ENCODE measurements at places on chromosomes 5 and 9.

- DNase-seq = peak; percentile 52
Measured at GRCh38 chr9:123642291-123643278, 286.6 kb downstream of the CRB2 start.

- DNase-seq = no peak
Measured at GRCh38 chr9:32577316-32577715, 4.4 kb upstream of the NDUFB6 start.

DNA sequence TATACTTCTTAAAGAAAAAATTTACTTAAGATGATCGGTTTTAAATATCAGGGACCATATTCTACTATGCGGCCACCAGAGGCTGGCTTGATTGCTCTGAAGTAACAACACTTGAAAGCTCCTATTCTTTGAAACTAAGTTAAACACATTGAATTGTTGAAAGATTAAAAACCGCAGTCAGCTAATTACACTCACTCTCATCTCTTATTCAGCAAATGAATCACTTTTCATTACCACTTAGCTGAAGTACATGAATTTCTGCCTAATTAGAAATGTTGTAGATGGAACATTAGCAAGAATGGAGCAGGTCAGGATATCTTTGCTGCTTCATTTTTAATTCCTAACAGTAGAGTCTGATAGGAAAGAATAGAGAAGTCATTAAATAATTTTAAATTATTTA lies 42.3 kb downstream of the LSM11 start:
- no peak for DNase-seq

DNA sequence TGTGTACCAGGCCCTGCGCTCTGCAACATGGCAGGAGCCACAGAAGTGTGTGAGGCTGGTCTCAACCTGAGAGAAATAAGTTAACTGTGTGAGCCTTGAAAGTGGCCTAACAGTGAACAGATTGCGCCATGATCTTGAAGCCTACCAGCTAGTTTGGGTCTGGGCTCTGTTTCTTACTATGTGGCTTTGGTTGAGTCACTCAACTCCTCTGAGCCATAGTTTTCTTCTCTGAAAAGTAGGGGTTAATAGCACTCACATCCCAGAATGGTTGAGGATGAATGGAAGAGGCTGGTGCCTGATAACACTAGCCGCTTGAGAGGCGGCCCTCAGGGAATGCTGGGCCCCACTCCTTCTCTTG lies 121.5 kb downstream of the RGS3 start:
- no peak for DNase-seq

DNA sequence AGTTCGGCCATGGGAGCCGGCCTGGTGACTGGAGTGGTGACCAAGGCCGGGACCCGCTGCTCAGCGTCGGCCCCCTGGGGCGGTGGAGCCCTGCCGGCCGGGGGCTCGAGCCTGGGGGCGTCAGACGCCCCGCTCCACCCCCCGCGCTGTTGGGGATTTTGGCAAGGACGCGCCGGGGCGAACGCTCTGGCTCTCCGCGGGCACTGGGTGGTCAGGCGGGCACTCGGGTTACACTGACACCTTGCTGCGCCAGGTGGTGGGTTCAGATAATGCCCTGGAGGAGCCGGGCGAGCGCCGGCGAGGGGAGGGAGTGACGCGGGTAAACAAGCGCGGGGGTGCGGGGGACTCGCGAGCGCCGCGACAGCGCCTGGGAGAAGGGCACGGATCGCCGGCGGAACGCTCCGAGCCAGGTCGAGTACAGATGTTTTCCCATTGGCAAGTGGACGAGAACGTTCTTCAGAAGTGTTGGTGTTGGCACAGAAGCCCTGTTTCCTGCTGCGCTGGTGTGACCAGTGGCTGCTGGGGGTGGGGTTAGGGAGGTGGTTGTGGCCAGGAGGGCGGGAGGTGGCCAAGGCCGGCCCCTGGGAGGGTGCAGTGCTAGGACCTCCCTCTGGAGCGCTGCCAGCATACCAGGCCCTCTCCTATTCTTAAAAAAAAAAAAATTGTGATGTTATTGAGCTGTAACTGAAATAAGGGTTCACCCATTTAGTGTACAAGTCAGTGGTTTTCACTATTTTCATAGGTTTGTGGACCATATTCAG lies 773 bp downstream of the SQSTM1 start:
- DNase-seq = peak; percentile 92

- no peak for DNase-seq
Measured at GRCh38 chr5:114726131-114726530, 364.3 kb downstream of the KCNN2 start.

DNA sequence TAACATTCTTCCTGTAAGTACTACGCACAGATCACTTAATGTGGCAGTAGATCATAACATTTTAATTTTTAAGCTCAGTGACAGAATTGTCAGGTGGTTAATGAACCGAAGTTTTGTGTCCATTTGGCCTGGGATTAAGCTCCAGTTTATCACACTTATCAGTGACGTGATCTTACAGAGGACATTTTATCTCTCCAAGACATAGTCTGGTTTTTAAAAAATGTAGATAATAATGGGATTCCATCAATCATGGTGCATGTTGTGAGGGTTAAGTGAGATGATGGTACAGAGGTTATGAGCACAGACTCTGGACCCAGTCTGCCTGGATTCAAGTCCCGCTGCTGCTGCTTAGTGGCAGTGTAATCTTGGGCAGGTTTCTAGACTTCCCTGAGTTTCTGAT lies 66.0 kb upstream of the ZFAND5 start:
- DNase-seq = no peak

DNA sequence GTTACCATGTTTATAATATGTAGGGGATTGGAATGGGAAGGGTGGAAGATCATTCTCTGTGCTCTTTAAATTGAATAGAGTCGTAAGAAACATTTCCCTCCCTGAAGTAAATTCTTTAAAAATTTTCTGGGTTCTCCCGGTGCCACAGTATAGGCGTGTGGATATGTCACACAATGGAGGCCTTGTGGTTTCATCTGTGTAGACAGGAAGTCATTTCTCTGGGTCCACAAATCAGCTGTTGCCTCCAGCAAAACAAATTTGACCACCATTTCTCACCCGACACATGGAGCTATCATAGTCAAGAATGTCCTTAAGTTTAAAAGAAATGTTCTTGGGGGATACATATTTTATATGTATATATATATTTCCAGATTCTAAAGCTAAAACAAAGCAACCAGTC lies 17.4 kb downstream of the CEP78 start:
- DNase-seq = no peak

GRCh38 chr9:26462751-26463150 lies 429.9 kb downstream of the CAAP1 start:
- DNase-seq = no peak

DNA sequence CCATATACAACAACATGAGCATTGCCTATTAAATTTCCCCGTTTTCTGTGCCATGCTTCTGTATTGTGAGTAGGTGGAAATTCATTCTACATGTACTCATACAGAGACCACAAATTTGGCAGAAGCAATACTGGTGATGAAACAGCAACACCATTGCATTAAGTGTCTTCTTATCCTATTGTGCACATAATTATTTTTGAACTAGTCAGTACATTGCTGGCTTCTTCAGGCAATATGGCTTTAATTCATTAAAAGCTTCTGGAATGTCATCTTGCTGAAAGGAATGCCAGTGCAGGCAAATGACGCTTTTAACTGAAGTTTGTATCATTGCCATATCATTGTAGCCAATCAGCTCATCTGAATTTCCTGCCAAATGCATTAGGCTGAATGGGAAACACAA lies 82.6 kb downstream of the KIAA1958 start:
- DNase-seq = no peak

Measured in cerebellum (tissue), 4 donors.